ENCODE measurements at places on chromosomes 3 and 15.

DNA sequence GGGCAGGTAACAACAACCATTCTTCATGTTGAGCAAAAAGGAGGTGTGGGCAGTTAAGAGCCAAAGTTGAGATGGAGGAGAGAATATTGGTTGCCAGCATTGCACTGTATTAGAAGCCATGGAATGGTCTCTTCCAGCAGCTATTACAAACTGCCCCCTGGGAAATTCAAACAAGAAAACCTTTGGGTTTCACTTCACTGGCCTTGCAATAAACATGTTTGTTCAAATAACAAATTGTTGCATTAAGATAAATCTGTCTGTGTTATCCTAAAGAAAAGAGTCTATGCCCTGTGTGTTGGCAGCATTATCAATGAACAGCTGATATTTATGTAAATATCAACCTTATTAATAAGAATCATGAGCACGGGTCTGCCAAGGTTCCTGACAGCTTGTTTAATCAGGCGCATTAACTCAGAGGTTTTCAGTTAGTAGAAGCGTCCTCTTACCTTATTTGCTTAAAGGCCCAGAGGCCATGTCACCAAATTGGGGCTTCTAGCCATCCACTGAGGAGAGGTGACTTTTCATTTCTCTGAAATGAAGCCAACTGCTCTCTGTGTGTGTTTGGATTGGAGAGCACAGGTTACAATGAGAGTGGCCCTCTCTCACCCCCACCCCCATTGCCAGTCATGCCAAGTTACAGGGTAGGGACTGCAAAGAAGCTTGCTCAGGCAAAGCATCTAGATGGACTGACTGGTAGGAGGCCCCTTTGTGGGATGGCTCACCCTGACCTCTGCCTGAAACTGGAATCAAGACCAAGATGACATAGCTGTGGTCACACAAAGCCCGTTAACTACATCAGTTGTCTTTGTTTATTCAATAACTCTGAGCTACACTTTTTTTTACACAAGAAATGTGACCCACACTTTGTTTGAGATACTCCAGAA, 10.5 kb downstream of the FILIP1L start:
- DNase-seq = peak; percentile 90

DNA sequence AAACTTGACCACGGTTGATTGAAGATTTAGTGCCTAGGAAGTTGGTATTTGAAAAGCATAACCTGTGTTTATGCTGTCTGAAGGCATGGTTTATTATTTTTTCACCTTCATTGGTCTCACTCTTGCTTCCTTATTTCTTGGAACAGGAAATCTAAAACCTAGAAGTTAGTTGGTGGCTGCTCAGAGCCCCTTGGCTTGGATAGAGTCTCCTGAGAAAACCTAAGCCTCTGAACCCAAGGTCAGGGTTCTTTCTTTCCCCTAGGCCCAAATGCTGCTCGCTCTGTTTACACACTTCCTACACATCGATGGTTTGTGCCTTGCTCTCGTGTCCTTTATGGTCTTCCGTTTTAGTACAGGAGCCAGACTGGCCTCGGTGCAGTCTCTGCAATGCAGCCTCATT, 82.2 kb downstream of the TRAK1 start:
- DNase-seq = no peak

- DNase-seq = no peak
These were observed 215.5 kb downstream of the PDZRN3 start for GRCh38 chr3:73409138-73409763.

DNA sequence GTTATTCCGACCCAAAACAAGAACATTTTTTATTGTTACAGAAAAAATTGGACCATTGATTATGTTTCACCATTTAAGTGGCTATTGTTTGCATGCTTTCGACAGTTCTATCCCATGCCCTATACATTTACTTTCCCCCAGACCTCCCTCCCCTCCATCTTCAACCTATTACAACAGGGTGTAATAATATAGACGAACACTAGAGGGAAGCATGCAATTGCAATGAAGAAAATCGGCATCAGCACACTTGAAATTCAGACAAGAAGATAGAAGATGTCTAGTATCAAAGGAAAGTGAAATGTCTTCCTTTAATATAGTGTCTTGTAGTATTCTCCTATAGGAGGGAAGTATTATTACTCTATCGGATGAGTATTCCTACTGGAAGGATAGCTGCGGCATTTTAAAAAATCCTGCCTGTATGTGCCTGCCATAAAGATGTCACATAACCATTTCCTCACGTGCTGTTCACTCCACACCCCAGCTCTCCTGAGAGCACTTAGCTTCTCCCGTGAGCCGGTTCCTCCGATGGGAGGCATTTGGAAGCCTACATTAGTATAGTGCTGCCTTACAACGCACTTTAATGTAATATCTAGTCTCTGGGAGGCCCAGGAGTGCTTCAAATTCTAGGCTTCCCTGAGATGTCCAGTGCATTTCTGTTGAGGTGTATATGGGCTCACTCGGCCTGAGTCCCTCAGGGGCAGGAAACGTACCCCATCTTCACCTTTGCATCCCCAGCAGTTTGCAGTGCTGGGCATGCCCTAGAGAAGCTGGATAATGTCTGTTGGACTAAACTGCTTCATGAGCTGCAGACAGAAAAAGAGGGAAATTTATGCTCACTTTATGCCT, 17.8 kb upstream of the ERICH6 start:
- peak; percentile 54 for DNase-seq

GRCh38 chr3:128232376-128233178, 79.3 kb downstream of the EEFSEC start:
- no peak for DNase-seq

DNA sequence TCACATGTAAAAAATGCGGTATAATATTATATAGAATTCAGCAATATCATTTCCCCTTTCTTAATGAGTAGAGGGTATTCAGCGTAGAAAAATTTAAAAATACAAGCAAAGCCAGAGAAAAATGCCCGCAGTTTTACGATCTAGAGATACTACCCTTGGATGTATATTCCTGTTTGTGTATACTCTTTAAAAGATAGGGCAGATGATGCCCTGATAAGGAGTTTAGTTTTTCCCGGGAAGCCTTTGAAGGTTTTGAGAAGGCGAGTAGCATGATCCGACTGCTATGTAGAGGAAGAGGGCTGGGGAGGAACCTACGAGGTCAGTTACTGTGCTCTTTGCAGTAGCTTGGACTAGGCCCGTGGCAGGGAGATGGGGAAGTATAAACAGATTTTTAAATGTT, 1.2 kb downstream of the YEATS2 start:
- DNase-seq = no peak

DNA sequence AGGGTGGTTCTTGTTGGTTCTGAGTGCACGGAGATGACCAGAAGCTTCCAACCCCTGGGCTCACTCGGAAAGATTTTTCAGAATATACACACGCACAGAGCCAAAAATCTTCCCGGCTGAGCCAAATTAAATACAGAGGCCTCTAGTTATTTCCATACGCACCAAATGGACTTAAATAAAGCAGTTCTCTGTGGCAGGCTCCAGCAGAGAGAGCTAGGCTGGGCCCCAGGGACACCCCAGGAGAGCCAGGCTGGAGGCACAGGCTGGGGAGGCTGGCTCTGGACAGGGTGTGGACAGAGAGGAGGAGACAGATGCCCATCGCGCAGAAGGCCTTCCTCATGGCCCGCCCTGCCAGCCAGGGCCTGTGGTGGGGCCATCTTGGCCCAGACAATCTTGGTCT, 115.9 kb downstream of the IQSEC1 start:
- DNase-seq = no peak

DNA sequence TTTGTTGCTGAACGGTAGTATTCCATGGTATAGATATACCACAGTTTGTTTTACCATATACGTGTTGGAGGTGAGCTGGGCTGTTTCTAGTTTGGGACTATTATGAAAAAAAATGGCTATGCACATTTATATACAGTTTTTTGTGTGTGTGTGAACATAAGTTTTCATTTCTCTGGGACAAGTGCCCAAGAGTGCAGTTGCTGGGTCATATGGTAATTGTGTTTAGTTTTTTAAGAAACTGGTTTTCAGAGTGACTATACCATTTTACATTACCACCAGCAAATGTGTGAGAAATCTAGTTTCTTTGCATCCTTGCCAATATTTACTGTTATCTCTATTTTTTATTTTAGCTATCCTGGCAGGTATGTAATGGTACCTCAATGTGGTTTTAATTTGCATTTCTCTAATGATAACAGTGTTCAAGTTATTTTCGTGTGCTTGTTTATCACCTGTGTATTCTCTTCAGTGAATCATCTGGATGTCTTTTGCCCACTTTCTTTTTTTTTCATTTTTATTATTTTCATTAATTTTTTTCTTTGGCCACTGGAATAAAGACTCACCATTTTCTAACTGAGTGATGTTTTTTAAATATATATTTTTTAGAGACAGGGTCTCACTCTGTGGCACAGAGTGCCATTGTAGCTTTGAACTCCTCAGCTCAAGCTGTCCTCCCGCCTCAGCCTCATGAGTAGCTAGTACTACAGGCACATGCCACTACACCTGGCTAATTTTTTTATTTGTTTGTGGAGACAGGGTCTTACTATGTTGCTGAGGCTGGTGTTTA, 75.3 kb downstream of the ZNF609 start:
- DNase-seq = no peak

- DNase-seq = no peak
These were observed 776.9 kb upstream of the ARPP21 start for GRCh38 chr3:34862456-34862855.

DNA sequence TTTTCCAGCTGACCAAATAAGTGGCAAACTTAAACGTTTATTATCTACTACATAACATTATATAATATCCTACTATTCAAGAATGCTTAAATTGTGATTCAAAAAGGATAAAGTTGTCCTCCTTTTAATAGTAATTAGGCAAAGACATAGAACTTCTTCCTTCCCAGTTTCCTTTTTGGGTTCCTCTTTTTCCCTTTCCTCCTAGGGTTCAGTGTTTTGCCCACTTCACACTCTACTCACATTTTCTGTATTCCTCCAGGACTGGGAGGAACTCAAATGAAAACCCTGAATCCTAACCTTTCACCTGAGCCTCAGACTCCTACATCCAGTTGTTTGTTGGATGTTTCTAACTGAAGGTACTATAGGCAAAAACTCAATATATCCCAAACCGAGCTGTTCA, 132.5 kb downstream of the PEAK1 start:
- no peak for DNase-seq

DNA sequence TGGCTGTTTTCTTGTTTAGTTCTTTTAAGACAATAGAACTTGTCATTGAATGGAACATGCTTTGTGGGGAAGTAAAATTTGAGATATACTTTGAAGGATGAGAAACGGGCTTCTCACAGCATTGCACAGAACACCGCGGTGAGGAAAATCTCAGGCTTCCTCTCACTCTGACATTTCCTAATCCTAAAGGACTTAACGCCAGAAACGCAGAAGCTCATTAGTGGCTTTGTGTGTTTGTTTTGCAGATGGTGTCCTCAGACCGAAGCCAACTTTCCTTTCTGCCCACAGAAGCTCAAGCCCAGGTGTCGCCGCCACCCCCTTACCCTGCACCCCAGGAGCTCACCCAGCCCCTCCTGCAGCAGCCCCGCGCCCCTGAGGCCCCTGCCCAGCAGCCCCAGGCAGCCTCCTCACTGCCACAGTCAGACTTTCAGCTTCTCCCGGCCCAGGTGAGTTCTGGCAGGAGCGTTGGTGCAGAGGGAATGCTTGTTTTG, 78.9 kb upstream of the BLM start:
- DNase-seq = peak; percentile 62

DNA sequence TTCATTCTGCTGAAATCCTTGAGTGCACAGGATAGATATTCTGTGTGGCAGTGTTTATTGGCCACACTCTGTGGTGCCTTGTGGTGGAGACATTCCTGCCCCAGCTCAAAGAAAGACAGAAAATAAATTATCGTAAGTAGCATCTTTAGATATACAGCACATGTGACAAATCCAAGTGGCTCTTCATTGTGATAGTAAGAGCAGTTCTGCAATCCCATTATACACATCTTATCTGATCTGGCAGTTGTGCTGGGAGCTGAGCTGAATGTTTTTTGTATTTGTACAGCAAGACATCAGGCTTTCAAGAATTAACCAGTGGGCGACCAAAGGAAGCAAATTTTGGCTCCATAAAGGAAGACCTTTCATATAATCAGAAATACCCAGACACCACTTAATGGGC, 235.3 kb upstream of the MRPL3 start:
- DNase-seq = no peak

DNA sequence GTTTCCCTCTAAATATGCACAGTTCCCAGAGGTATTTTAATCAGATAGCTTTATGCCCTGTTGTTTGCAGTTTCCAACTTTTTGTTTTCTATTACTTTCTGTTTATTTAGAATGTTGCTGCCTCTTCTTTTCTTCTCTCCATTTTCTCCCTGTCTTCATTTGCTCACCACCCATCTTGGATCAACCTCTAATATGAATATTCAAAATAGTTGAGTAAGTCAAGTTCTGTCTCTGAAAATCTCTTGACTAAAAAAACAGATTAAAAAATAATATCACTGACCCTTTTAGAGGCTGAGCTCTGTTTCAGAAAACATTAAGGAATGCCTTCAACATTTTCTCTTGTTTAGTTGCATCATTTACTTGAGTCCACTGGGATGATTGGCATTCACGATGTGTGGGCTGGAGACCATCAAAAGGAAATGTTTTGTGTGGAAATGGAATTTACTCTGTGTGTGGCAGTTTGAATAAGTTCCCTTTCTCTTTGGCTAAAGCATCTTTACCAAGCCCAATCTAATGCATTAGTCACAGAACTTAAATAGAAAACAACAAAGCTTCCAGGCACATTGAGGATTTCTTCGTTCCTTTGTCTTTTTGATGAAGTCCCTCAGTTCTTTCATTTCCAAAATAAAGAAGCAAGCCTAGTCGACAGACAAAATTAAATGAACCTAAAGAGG, 633.9 kb upstream of the TGFBR2 start:
- DNase-seq = no peak

- no peak for DNase-seq
These were observed 35.7 kb downstream of the DNASE1L3 start for GRCh38 chr3:58175187-58175436.

GRCh38 chr3:50380405-50381085, 21.2 kb upstream of the TMEM115 start:
- no peak for DNase-seq

GRCh38 chr3:186772701-186773417, 10.5 kb upstream of the EIF4A2 start:
- DNase-seq = peak; percentile 62

DNA sequence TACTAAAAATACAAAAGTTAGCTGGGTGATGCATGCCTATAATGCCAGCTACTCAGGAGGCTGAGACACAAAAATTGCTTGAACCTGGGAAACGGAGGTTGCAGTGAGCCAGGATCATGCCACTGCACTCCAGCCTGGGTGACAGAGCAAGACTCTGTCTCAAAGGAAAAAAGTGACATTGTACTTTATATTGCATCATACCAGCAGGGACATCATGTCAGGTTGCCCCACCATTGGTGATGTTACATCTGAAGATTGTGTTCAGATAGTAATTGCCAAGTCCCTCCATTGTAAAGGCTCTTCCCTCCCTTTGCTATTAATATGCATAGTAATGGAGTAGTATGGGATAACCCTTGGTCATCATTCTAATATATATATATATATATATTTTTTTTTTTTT, 44.8 kb downstream of the FOXL2 start:
- DNase-seq = no peak

DNA sequence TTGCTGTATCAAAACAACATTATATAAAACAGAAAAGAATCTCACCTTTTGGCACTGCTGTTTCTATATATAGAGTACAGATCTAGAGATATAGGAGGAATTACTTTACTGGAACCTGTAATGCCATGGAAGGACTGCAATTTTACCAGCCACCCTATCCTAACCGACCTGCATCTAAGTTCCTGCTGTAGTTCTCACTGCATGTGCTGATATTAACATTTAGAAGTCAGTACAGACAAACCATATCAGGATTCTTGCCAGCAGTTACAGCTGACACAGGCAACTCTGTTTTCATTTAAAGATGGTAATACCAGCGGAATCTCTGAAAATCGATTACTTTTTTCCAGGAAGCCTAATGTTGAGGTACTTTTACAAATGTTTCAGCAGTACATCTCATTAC, 73.4 kb upstream of the MYO5C start:
- no peak for DNase-seq

GRCh38 chr3:30832961-30833575, 61.4 kb downstream of the GADL1 start:
- no peak for DNase-seq
